T-helper 1 cell (primary cell): ENCODE measurements at places on chromosomes 4 and X.

- peak; percentile 62 for DNase-seq
Measured at GRCh38 chr4:77052352-77052751, 23.4 kb downstream of the CCNI start.

- no peak for DNase-seq
Measured at GRCh38 chr4:82560853-82561785, 669 bp downstream of the TMEM150C start.

DNA sequence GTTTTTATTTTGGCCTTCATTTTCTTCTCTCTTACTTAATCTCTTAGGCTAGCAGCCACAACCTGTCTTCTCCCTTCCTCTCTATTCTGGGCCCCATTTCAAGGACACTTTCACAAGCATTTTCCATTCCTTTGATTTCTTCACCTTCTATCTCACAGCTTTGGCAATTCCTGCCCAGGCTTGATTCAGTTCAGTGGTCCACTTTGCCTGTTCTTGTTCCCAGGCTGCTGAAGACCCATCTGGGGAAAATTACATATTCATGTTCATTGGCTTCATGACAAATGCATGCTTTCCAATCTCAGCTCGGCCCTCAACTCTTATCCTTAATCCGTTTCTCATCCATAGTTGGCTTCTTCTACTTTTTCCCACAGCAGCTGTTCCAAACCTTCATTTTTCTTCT is 38.7 kb upstream of the LPAR4 start:
- DNase-seq = no peak

- DNase-seq = no peak
Measured at GRCh38 chrX:30525732-30526131, 51.8 kb downstream of the TASL start.

GRCh38 chrX:13658602-13659001 is 5.7 kb downstream of the TCEANC start:
- no peak for DNase-seq

- DNase-seq = no peak
Measured at GRCh38 chrX:34300871-34301270, 168.8 kb upstream of the FAM47A start.

GRCh38 chr4:82431831-82432230 is 1.4 kb downstream of the ENOPH1 start:
- no peak for DNase-seq

DNA sequence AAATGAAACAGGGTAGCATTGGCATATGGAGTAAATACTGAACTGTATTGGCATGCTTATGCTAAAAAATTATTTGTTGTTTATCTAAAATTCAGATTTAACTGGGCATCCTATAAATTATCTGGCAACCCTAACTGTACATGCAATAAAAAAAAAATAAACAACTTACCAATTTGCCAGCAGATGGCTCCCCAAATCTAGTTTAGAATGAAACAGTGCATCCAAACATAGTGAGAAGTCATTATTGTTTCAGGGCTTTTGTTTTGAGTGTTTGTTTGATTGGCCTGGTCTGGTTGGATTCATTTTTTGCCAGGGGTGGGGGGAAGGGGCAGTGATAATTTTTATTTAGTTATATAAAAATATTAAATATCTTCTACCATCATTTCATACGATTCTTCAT is 12.8 kb upstream of the NSUN7 start:
- no peak for DNase-seq

GRCh38 chr4:169037506-169037905 is 27.5 kb upstream of the CBR4 start:
- no peak for DNase-seq

- DNase-seq = no peak
Measured at GRCh38 chrX:40325161-40325560, 227.4 kb upstream of the BCOR start.

DNA sequence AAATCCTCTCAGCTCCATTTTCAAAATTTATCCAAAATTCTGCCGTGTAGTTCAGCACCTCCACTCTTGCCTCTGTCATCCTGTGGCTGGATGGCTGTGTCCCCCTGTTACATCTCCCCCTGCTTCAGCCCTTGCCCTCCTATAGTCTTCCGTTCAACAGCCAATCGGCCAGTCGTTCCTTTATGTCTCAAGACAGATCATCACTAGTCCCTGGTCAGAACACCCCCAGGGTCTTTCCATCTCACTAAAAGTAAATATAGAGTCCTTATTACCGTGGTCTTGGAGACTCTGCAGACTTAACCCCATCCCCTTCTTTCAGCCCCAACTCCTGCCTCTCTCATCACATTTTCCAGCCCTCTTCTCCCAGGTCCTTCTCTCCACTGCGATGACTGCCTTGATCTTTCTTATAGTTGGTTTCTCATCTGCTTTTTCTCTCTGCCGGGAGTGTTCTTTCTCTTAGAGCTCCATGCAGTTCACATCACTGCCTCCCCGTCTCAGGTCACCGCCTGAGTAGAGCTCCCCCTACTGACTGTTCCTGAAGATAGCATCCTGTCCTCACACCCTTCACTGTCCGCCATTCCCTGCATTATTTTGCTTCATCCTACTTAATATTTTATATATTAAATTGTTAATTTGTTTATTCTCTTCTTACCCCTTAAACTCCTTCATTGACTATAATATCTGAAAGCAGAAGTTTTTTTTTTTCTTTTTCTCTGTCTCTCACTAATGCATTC is 736.9 kb upstream of the MAGEB2 start:
- DNase-seq = no peak
